ENCODE measurements at places on chromosomes 1 and 21.

DNA sequence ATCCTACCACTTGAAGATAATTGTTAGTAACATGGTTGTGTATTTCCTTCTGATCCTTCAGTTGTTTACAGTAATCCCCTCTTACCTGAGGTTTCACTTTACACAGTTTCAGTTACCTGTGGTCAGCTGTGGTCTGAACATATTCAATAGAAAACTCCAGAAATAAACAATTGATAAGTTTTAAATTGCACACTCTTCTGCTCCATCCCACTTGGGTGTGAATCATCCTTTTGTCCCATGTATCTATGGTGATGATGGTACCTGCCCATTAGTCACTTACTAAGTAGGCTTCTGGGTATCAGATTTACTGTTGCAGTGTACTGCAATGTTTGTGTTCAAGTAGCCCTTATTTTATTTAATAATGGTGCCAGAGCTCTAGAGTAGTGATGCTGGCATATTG, 62.5 kb downstream of the OSBPL9 start:
- DNase-seq: no peak

- no peak for DNase-seq
Observed at GRCh38 chr1:87144316-87144895, 184.3 kb upstream of the LMO4 start.

DNA sequence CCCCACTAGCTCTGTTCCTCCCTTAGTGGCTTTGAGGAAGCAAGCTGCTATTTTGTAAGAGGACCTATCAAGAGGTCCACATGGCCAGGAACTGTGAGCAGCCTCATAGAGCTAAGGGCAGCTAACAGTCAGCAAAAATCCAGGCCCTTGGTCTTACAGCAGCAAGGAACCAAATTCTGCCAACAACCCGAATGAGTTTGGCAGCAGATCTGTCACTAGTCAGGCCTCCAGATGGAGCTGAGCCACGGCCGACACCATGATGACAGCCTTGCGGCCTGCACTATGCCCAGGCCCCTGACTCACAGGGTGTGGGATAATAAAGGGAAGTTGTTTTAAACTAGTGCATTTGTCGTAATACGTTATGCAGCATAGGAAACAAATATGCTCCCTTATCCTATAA, 28.0 kb upstream of the H3-3A start:
- peak; percentile 59 for DNase-seq

DNA sequence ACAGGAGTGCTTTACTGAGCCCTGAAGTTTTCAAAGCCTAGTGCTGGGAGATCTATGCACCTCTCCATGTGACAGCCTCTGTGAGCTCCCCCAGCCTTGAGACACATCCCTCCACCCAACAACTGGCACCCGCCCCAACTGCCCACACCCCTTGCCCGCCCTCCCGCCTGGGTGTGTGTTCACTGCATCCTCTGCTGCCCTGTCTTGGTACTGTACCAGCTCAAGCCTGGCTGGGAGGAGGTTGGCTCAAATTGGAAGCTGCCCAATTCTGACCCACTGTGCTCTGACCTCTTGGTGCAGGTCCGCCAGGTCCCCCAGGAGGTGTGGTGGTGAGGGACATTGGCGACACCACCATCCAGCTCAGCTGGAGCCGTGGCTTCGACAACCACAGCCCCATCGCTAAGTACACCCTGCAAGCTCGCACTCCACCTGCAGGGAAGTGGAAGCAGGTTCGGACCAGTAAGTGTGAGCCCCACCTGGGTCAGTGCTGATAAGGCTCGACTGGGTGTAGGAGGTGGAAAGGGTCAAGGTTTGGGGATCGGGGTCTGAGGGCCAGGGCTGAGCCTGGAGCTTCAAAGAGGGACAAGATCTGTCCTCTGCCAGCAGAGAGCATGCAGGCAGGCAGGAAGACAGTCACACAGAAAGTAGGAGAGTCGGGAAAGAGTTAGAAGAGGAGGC, 18.0 kb downstream of the TMEM81 start:
- DNase-seq: no peak

DNA sequence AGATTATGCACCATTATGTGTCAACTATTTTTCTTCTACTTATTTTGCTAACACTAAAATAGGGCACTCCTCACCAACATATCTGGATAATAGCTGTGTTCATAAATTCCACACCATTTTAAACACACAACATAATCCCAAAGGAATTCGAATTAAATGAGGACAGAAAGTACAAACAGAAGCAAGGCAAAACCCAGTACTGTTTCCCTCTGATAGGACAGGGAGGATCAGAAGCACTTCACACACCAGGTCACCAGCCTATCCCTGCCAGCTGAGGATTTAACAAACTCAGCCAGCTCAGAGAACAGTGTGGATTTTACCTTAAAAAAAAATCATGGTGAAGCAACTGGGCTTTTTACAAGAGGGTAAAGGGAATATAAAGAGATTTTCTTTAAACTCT, 20.0 kb downstream of the CRYZ start:
- no peak for DNase-seq

- DNase-seq: no peak
Observed at GRCh38 chr1:160767395-160768294, 28.3 kb upstream of the LY9 start.

GRCh38 chr1:203492748-203493130, 1.2 kb upstream of the OPTC start:
- no peak for DNase-seq

GRCh38 chr21:14757533-14758327, 211.6 kb upstream of the SAMSN1 start:
- no peak for DNase-seq

DNA sequence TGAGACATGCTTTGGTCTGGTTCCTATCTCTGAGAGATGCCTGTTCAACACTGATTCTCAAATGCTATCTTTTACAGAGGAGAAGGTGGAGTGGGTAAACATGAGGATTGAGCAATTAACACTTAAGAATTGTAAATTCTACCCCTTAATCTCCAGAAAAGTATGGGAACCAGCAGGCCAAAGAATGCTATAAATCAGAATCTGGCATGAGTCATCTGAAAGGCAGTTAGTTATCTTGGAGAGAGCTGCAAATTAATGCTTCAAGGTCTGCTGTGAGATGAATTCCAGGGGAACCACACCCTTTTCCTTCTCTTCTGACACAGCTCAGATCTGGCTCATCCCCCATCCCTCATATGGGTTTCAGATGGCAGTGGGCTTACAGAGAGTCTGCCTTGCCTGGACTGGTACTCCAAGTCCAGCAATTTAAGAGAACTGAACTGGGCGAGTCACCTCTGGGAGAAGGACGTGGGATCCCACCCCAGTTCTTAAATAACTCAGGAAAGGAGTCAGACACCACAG, 5.2 kb downstream of the S100A10 start:
- DNase-seq: no peak
